Effector memory CD4-positive, alpha-beta T cell (primary cell): ENCODE measurements at places on chromosomes 1 and 21.

- no peak for DNase-seq
Measured at GRCh38 chr1:209132736-209133467, 450.6 kb upstream of the CAMK1G start.

DNA sequence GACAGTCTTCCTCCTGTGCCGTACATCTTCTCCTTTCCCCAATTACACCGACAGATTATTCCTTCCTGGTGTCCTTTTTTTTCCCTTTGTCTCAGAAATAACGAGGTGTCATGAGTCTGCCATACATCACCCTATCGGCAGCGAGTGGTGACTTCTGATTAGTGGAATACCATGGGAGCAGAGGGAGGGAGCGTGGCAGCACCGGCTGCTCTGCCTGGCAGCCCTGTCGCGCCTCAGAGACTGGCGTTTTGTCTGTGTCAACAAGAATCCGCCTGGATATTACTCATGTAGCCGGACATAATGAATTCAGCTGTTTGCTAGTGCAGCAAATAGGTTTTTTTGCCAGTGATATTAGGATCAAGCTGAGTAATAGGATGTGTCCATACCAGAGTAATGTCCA is 51.8 kb downstream of the UTP25 start:
- no peak for DNase-seq

DNA sequence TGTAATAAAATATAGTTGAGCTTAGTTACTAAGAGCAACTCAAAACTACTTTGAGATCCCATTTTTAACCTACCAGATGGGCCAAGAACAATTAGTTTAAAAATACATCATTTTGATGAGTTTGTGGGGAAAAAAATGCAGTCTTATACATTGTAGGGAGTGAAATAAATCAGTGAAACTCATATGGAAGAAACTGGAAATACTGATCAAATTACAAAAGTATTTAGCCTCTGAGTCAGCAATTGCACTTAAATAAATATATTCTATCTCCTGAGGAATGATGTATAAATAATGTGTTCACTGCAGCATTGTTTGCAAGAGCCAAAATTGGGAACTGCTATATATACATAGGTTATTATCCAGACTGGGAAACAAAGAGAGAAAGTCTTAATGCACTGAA is 4.6 kb upstream of the SMCP start:
- DNase-seq, result no peak

DNA sequence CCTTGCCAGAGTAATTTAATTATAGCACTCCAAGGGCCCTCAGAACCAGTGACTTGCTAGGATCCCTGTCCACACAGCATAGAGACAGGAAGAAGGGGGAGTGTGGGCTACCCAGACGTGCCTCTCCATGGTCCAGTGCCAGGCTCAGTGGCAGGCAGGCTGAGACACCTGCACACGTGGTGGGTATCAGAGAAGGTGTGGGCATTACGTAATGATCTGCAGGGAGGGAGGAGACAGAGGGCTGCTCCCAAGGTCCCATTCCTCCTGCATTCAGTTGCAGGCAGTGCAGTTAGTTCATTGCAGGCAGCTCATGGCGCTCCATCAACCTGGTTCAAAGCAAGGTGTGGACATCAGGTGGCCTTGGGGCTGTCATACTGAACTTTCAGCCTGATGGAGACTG is 49.9 kb downstream of the C8B start:
- no peak for DNase-seq

DNA sequence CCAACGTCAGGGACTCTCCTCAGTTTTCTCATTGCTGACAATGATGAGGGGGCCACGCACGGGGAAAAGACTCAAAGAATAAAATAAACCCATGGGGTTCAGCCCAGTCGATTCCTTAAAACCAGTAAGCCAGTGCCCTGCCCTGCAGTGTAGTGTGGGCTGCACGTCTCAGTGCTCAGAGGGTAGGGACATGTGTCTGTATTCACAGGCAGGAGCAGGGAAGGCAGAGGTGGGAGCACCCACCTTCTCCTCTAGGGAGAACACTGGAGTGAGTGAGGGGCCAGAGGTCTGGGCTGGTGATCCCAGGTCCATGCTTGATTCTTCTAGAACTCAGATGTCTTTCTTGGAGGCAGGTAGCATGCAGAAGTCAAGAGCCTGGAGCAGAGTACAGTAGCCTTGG is 303.6 kb downstream of the MATN1 start:
- no peak for DNase-seq

DNA sequence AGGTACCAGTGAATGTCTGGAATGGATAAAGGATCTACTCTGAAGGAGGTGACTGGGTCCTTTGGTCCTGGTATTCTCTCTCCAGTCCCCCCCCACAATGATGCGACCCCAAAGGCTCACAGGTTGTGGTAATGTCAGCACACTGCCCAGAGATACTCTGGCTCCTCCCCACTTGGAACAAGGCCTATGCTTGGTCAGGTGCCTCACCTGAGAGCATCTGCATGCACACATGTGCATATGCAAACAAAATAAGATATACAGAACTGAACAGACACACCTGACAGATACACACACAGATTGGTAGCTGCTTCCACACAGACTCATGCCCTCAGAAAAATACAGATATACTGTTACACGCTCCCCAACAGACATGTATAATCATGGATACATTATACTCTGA is 33.5 kb downstream of the DMAP1 start:
- no peak for DNase-seq

- no peak for DNase-seq
Measured at GRCh38 chr1:157166590-157166989, 28.4 kb upstream of the ETV3 start.

GRCh38 chr1:199335496-199335895 is 692.0 kb upstream of the NR5A2 start:
- DNase-seq, result no peak

DNA sequence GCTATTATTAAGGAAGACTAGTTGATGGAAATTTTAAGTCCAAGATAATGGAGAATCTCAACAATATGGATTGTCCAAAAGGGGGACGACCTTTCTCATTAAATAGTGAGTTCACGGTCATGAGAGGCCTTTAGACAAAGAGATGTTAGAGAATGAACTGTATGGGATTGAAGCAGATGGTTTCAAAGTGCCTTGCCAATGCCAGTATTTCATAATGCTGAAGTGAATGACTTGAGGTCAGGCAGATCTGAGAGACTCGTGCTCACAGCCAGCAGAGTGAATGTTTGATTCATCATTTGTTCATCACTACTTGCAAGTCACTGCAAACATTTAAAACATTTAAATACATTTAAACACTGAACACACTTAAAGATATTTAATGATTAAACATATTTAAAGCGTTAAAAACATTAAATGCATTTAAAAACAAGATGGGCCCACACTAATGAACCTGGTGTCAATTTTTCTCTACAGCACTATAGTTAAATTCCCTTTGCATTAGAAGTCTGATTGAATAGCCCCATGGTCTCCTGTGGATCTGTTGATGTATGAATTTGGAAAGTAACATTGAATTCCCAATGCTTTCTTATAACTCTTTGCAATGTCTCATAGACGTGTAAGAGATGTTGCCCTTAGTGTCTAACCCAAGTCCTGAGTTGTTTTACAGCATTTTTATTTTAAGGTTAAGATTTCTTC is 80.7 kb downstream of the TGFB2 start:
- no peak for DNase-seq

DNA sequence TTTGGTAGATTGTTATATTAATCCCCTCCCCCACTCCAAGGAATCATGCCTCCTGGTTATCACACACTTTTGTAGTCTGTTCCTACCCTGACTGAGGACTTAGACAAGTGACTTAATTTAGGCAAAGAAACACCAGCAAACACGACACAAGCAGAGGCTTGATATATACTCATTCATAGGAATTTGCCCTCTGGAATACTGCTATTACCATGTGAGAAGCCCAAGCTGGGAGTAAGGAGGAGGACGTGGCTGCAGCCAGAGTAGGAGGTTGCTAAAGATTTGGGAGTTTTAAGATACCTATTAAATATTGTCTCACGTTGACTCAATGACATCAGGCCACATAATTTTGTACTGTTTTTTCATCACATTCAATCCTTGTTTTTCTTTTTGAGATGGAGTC is 100.2 kb downstream of the LRRC53 start:
- DNase-seq, result no peak

GRCh38 chr1:31818206-31818605 is 2.4 kb upstream of the SPOCD1 start:
- no peak for DNase-seq

DNA sequence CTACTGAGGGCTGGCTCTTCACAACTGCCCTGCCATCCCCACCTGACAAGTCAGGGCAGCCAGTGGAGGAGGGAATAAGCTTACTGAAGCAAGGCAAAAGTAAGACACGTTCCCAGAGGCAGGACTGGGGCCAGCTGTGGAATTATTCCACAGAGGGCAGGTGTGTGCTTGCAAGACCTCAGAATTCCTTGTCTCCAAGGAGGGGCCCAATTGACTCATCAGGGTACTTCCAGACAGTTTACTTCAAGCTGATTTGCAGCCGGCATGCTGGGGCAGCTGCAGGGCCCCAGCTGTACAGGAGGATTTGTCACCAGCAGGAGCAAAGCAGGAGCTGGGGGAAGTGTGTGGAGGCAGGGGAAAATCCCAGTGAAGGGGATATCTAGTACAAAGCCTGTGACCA is 167.5 kb upstream of the CAMK1G start:
- no peak for DNase-seq

GRCh38 chr21:36437745-36438128 is 42.2 kb downstream of the CLDN14 start:
- DNase-seq, result no peak

- DNase-seq, result no peak
Measured at GRCh38 chr1:35261412-35262120, 6.9 kb upstream of the ZMYM4 start.

DNA sequence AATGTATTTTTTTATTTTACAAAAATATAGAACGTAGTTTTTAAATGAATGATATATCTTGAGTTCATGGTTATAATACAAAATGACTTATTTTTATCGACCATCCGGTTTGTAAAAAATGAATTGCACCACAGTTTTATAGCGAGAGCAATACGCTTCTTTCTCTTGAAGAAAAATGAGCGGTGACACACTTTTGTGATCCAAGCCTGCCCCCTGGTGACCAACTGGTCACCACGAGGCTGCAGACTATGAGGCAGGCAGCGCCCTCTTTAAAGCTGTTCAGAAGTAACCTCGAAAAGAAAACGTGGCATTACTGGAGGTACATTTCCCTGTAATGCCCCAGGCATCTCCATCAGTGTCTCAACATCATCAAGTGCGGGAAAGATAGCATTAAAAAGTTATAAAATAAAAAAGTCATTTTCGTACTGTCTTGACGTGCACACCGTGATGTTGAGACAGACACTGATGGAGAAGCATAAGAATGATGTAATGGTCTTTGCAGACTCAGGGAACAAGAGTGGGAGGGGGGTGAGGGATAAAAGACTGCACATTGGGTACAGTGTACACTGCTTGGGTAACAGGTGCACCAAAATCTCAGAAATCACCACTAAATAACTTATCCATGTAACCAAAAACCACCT is 734.2 kb upstream of the ADAMTS5 start:
- peak; percentile 5 for DNase-seq

- DNase-seq, result no peak
Measured at GRCh38 chr1:202171292-202172014, 11.1 kb upstream of the PTPN7 start.

DNA sequence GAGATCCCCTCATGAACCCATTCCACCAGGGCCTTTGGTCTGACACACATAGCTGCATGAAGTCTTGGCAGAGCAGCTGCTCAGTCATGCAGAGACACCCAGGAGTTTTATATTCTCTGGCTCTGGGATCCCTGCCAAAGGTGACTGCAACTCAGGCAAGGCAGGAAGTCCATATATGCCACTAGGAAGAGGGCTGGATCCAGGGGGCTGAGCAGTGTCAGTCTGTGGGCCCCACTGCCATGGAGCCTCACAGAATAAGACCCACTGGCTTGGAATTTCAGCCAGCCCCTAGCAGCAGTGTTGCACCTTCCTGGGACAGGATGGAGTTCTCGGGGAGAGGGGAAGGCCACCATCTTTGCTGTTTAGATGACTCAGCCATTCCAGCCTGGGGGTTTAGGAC is 199.7 kb downstream of the TBX15 start:
- DNase-seq, result no peak

- DNase-seq, result no peak
Measured at GRCh38 chr1:84297546-84298244, 3.8 kb upstream of the SAMD13 start.

GRCh38 chr1:32724678-32725614 is 22.4 kb upstream of the SYNC start:
- DNase-seq, result no peak

- DNase-seq, result no peak
Measured at GRCh38 chr1:150263549-150263948, 5.3 kb downstream of the APH1A start.

DNA sequence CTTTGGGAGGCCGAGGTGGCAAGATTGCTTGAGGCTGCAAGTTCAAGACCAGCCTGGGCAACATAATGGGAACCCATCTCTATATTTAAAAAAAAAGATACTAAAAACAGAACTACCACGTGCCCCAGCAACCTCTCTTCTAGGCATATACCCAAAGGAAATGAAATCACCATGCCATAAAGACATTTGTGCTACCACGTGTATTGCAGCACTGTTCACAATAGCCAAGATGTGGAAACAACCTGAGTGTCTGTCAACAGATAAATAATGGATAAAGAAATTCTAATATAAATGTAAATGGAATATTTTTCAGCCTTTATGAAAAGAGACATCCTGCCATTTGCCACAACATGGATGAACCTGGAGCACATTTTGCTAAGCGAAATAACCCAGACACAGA is 128.6 kb downstream of the PCNX2 start:
- DNase-seq, result no peak

DNA sequence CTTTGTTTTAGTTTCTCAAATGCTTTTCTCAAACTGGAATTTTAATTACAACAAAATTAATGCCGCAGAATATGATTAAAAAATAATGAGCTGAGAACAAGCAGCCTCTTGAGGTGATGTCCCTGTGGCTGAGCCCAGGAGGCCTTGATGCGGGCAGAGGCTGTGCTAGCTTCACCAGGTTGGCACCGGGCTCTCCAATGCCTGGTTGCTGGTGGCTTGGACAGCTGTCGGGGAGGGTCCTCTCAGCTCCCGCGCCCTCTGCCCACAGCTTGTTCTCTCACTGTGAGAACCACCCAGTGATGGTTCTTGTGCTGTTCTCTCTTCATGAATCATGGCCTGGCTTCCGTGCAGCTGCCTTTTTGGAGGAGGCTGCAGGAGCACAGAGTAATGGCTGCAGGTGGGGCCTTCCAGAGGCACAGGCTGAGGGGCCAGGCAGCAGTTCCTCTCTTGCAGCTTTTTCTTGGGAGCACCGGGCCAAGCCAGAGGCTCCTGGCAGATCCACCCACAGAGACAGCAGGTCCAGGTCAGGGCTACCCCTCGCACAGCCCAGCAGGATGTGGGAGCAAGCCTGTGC is 156.3 kb downstream of the PCBP3 start:
- no peak for DNase-seq

DNA sequence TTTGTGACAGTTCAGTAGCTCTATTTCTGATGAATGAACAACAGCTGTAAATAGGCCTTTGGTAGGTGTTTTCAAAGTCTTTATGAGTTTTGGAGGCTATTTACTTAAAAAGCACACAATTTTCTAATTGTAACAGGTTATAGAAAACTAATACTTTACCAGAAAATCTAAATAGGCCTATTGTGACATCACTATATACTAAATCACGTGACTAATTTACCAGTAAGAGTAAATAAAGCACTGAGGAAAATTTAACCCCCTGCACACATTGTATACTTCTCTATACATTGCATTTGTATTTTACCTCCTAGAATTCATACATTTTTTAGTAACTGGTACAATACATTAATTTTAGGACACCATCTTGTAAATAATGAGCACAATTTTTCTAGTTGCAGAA is 15.0 kb downstream of the KRTAP26-1 start:
- no peak for DNase-seq

GRCh38 chr1:178574345-178574744 is 61.4 kb downstream of the TEX35 start:
- no peak for DNase-seq

- DNase-seq, result no peak
Measured at GRCh38 chr1:167227934-167228378, 7.3 kb downstream of the POU2F1 start.
